ENCODE measurements at places on chromosomes 13 and 19.
A peak's percentile ranks its signal among the peaks of the same experiment; 100 is the strongest.

- DNase-seq, result no peak
These were observed 48.9 kb downstream of the ZNRF4 start for GRCh38 chr19:5504114-5504513.

- DNase-seq, result no peak
These were observed 270.4 kb downstream of the ENOX1 start for GRCh38 chr13:43516401-43516833.

DNA sequence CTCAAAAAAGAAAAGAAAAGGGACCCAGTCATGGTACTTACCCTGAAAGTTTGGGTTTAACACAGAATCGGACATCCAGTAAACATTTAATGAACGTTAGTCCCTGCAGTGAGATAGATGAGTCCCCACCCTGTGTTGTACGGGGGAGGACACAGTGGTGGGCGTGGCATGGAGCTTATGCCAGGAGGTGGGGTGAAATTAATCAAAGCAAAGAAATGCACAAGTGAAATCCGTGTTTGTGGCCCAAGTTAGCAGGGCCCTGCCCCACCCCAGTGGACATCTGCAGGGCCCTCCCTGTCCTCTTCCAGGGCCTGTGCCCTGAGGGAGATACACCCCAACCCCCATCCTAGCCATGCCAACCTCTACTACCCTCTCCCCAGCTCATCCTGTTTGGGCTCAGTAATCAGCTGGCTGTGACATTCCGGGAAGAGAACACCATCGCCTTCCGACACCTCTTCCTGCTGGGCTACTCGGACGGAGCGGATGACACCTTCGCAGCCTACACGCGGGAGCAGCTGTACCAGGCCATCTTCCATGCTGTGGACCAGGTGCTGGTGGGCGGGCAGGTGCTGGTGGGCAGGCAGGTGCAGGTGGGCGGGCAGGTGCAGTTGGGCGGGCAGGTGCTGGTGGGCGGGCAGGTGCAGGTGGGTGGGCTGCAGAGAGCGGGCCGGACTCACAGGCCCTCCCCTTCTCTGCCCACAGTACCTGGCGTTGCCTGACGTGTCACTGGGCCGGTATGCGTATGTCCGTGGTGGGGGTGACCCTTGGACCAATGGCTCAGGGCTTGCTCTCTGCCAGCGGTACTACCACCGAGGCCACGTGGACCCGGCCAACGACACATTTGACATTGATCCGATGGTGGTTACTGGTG lies 3.9 kb downstream of the MCOLN1 start:
- no peak for DNase-seq

- DNase-seq, result no peak
These were observed 21.4 kb upstream of the PSG9 start for GRCh38 chr19:43290568-43291359.

- no peak for DNase-seq
These were observed 93.9 kb downstream of the NUFIP1 start for GRCh38 chr13:44895264-44895952.

- no peak for DNase-seq
These were observed 9.4 kb downstream of the SAMD4B start for GRCh38 chr19:39351537-39352064.

- peak; percentile 64 for DNase-seq
These were observed 17.6 kb upstream of the SPATA13 start for GRCh38 chr13:24142886-24143285.

DNA sequence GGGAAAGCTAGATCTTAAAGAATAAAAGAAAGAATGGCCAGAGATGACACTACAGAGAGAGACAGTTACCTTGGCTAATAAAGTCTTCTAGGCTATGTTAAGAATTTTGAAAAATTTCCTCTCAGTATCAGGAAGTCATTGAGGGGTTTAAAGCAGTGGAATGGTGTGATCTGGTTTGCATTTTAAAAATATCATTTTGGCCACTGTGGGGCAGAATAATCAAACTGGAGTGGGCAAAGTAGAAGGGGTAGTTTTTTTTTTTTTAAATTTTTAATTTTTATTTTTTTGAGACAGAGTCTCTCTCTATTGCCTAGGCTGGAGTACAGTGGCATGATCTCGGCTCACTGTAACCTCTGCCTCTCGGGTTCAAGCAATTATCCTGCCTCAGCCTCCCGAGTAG lies 4.4 kb upstream of the CNMD start:
- no peak for DNase-seq

GRCh38 chr13:86562866-86563265 lies 763.6 kb upstream of the SLITRK6 start:
- no peak for DNase-seq

GRCh38 chr13:41383386-41383785 lies 72.3 kb downstream of the NAA16 start:
- peak; percentile 58 for DNase-seq

DNA sequence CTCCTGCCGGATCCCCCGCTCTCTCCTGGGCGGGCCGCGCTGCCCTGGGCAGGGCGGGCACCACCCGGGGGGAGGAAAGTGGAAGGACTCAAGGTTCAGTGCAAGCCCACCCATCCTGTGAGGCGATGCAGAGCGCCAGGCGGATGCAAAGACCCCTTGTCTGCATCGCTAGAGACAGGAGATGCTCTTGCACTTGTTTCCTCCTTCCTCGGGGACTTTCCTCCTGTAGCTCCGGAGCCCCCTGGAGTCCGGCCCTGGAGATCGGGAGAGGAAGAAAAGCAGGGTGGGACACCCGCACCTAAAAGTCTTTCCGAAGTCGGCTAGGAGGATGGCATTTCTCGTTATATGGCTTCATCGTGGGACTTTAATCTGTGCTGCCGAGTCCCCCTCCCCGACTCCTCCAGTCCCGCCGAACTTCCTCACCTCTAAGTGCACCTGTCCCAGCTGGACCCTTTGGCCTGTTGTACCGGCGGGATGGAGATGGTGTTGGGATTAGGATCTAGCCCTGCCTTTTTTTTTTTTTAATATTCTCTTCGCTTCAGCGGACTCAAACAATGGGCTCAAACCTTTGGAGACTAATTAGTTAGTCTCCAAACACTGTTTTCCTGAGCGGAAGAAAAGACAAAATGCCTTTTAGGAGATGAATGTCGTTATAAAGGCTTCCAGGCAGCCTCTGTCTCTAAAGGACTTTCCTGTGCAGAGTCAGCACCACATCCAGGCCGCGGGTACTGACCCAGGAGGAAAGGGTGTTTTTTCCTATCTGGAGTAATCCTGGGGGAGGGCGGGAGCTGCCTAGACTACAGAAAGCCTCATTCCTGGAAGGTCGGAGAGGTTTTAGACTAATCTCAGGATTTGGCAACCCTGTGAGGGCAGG lies 725 bp downstream of the FAM124A start:
- DNase-seq, result no peak

DNA sequence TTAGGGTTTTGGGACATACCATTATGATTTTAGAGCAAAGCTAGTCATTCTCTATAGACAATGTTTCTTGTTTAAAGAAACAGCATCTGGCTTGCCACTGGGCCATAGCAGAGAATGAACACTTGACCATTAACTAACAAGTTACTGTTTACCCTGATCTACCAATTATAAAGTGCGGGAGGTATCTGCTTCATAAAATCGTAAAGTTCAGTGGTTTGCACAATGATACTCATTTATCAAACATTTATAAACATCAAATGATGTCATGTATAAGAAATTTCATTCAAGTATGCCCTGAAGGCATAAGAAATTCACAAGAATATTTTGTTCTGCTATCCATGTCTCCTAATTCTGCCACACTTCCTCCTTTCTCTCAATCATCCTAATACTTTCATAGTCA lies 139.2 kb downstream of the PCDH20 start:
- no peak for DNase-seq

DNA sequence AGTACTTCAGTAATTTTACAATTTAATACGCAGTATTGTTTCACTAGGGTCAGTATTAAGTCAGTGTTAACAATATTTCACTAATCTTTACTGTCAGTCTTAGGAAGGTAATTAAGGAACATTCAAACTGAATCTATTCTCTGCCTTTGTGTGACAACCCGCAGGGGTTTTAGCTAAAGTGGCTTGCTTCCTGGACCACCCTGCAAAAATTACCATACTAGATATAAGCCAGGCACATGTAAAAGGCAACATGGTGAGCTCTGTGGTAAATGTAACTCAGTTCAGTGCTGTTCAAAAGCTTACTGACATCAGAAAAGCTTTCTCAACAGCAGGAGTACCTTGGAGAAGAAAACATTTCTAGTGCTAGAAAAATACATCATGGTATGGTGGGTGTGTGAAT lies 116.7 kb downstream of the FREM2 start:
- DNase-seq, result no peak

DNA sequence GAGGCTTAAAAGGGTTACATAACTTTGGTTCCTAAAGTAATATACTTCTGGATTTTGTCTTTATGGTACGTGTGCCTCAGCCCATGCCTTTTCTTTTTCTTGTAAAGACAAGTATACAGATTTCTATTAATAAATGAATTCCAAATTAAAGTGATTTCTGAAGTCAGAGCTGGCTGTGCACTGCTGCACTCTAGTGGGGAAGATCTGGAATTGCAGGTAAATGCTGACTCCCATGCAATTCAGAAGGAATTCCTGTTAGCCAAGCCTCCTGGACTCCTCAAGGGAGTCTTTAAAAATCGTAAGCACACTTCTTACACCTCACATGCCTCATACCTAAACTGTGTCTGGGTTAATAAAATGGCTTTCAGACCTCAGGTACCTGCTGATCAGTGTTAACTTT lies 118.4 kb upstream of the SLC7A1 start:
- DNase-seq, result no peak

DNA sequence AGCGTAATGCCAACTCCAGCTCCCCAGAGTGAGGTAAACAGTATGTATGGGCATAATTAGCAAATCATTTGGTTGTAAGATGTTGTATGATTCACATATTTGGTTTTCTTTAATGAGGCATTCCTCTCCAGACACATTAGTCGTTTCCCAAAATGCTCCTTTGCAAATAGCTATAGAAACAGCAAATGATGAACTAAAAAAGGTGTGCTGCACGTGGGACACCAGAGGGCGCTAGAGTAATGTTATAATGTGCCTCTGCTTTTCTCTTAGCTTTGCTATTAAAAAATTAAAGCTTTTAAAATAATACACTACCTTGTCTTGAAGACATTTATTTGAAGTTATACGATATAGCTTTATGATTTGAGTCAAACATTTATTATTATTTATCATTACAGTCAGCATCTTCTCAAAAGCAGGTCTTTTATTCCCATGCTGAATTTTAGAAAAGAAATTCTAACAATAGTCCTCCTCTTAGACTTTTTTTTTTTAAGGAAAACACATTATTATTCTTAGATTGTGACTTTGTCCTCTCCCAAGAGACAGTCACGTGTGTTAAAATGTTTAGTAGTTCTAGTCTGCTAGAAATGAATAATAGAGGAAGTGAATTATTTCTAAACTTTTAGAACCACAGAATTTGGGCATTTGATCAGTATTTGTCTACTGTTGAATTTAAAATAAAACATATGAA lies 121.6 kb upstream of the FRY start:
- DNase-seq, result peak; percentile 56

DNA sequence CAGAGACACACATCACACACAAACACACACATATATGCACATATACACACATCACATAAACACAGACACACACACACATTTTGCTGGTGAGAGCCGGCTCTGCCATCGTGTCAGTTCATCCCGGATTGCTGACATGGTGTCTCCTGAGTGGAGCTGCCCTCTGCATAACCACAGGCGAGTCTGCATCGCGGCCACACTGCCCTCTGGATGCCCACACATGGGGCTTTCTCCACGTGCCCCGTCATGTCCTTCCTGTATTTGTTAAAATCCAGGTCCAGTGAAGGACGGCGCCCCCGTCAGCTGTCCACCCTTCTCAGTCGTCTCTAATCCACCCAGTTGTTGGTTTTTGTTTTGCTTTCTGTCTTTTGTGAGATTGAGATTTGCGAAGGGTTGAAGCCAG lies 52.6 kb upstream of the F7 start:
- DNase-seq, result no peak

Measured in kidney capillary endothelial cell (primary cell).